CD4-positive, alpha-beta T cell (primary cell): ENCODE measurements at places on chromosomes 6 and 20. TPM values are rescaled to one million over a fixed set of nuclear protein-coding genes. Genes with fewer than 3 reads are reported as not detected.
A peak's percentile ranks its signal among the peaks of the same experiment; 100 is the strongest.

PCMTD2 gene
- total RNA-seq = 68.5 TPM

DNA sequence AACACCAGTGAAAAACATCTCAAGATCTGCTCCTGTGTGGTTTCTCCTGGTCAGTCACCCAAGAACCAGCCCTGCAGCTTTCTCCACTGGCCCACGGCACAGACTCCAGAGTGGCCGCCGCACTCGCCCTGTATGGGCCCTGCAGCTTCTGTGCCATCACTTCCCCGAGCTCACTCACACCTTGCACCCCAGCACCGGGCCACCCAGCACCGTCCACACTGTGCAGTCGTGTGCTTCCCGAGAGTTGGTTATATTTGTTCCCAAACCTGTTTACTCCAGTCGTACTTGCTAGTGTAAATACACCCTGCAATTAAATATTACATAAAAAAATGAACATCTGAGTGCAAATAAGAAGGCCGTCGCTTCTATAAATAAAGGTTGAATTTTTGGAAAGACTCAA lies 341.7 kb downstream of the CDH26 start:
- H3K27ac ChIP-seq = no peak overlapping the region
- no peaks in the 10 kb centered on the region for H3K27me3 ChIP-seq
- no peaks in the 10 kb centered on the region for H3K4me1 ChIP-seq
- H3K4me3 ChIP-seq = no peak overlapping the region

- peak overlapping the region; percentile 90 for H3K27ac ChIP-seq
- peaks cover 29% of the 10 kb centered on the region for H3K4me1 ChIP-seq
- no peaks in the 10 kb centered on the region for H3K27me3 ChIP-seq
Observed at GRCh38 chr6:26205161-26205624, 118.0 kb downstream of the HFE start.

- no peaks in the 10 kb centered on the region for H3K36me3 ChIP-seq
- no peaks in the 10 kb centered on the region for H3K27me3 ChIP-seq
- H3K27ac ChIP-seq = no peak overlapping the region
- H3K4me3 ChIP-seq = no peak overlapping the region
- H3K4me1 ChIP-seq = peaks cover 5% of the 10 kb centered on the region
- DNase-seq = no peak
Observed at GRCh38 chr20:51583073-51583472, 40.6 kb upstream of the NFATC2 start.

GRCh38 chr20:34083137-34083536 lies 28.9 kb downstream of the EIF2S2 start:
- peaks cover 6% of the 10 kb centered on the region for H3K4me1 ChIP-seq
- H3K27ac ChIP-seq = no peak overlapping the region
- no peaks in the 10 kb centered on the region for H3K27me3 ChIP-seq
- peaks cover 83% of the 10 kb centered on the region for H3K36me3 ChIP-seq
- DNase-seq = no peak
- H3K4me3 ChIP-seq = no peak overlapping the region

DNA sequence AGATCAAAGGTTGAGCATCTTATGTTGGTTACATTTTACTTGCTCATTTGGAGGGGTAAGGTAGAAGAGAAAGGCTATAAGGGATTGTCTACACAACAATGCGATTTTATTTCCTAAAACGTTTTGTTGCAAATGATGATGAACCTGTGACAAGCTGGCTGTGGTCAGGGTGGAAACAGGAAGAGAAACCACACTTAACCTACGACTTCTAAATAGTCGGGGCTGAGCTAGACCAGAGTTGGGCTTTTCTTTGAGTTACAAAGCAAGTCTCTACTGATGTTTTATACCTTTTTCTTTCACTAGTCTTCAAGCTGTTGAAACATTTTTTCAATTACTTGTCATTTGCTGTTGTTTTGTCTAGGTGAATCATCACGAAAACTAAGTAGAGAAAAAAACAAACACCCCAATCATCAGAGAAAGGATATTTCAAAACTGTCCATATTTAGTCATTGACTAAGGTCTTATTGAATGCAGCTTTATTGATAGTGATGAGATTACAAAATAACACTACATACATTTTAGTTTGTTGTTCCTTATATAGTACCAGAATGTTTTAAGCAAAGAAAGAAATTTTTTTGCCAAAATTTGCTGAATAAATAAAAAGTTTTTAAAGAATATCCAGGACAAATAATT lies 18.0 kb downstream of the KLHL31 start:
- H3K27me3 ChIP-seq = no peaks in the 10 kb centered on the region
- no peaks in the 10 kb centered on the region for H3K36me3 ChIP-seq
- H3K4me3 ChIP-seq = no peak overlapping the region
- peaks cover 18% of the 10 kb centered on the region for H3K4me1 ChIP-seq
- DNase-seq = peak; percentile 67

DNA sequence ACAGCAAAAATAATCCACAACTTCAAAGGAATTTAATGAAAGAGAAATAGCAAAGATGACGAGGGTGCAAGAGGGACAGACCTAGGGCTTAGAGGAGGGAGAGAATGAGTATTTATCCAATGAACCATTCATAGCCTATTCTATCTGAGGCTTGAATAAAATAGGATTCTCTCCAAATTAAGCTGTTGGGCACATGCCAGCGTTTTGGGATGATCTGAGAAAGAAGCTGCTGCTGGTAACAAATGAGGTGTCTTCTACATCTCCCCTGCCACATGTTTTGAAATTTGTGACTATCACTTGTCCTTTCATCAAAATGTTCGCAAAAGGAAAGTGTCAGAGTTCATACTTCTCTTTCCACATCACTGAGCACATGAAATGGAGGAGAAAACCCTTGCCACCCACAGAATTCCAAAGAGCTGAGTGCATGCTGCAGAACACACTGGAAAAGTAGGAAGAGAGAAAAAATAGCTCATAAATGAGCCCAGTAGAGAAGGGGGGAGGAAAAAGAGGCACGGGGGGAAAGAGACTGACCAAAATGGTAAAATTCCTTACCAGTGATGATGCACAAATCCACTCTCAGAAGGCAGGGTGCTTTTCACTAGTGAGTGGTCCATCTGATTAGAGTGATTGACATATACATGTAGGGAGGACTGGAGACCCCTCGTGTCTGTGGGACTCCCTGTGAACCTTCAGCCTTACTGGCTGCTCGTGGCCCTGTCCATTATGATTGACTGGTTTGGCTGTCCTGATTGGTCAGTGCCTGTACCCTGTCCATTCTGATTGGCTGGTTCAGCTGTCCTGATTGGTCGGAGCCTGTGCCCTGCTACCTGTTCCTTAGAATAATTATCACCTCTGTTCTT lies 180.5 kb downstream of the OGFRL1 start:
- no peak overlapping the region for H3K4me3 ChIP-seq
- DNase-seq = no peak
- no peak overlapping the region for H3K27ac ChIP-seq
- H3K36me3 ChIP-seq = no peaks in the 10 kb centered on the region
- no peaks in the 10 kb centered on the region for H3K27me3 ChIP-seq

- no peaks in the 10 kb centered on the region for H3K27me3 ChIP-seq
- H3K4me3 ChIP-seq = no peak overlapping the region
- DNase-seq = no peak
- H3K36me3 ChIP-seq = peaks cover 74% of the 10 kb centered on the region
- peaks cover 16% of the 10 kb centered on the region for H3K4me1 ChIP-seq
Observed at GRCh38 chr6:157188213-157188612, 135.1 kb downstream of the TMEM242 start.

GRCh38 chr6:148451690-148452089 lies 109.1 kb downstream of the SASH1 start:
- peaks cover 18% of the 10 kb centered on the region for H3K4me1 ChIP-seq
- H3K4me3 ChIP-seq = no peak overlapping the region
- no peak overlapping the region for H3K27ac ChIP-seq
- peak; percentile 13 for DNase-seq
- peaks cover 4% of the 10 kb centered on the region for H3K27me3 ChIP-seq
- H3K36me3 ChIP-seq = no peaks in the 10 kb centered on the region

SIRPD gene
- total RNA-seq = 0.55 TPM

RIPPLY2 gene
- not detected for total RNA-seq

DNA sequence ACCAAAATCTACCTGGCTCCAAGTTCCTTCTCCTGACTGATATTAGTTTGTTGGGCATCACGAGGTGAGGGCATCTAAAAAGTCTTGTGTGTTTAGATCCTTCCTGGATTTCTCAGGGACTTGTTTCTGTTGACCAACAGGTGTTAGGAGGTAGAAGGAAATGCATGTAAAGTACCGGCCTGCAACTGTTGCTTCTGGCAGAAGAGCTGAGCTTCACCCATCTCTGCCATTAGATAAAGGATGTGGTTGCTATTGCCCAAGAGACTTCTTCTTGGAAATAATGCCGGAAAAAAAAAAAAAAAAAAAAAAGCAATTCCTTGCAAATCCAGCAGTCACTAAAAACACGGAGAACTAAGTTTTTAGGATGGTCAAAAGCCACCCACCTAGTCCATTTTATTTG lies 303.1 kb downstream of the CDH26 start:
- no peaks in the 10 kb centered on the region for H3K27me3 ChIP-seq
- H3K4me3 ChIP-seq = no peak overlapping the region
- no peak overlapping the region for H3K27ac ChIP-seq
- H3K4me1 ChIP-seq = peaks cover 8% of the 10 kb centered on the region

C20orf141 gene
- total RNA-seq = not detected

CRYBG1 gene
- 59.4 TPM for total RNA-seq

- H3K4me3 ChIP-seq = no peak overlapping the region
- H3K27ac ChIP-seq = no peak overlapping the region
- DNase-seq = no peak
- no peaks in the 10 kb centered on the region for H3K27me3 ChIP-seq
Observed at GRCh38 chr6:123215211-123215610, 219.2 kb downstream of the CLVS2 start.

DNA sequence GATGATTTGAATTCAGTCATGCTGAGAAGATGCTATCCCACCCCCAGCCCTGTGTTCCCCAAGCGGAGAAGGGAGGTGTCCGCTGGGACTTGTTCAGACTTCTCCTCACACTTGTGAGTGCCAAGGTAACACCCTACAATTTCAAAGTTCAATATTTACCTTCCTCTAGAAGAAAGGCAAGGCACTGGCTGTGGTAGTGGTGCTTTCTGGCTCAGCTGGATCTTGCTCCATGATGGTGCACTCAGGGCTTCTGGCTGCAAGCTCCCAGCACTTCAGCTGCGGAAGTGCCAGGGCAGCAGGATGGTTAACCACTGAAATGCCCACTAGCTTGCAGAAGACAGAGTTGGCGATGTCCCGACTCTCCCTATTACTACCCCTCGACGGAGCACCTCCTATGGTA lies 135.4 kb downstream of the MTFR2 start:
- peaks cover 5% of the 10 kb centered on the region for H3K27me3 ChIP-seq
- DNase-seq = no peak
- no peak overlapping the region for H3K27ac ChIP-seq
- no peak overlapping the region for H3K4me3 ChIP-seq
- H3K36me3 ChIP-seq = no peaks in the 10 kb centered on the region

CALHM4 gene
- not detected for total RNA-seq

C20orf96 gene
- 2.4 TPM for total RNA-seq

GRCh38 chr6:4512051-4512471 lies 264.1 kb upstream of the CDYL start:
- H3K27ac ChIP-seq = no peak overlapping the region
- H3K36me3 ChIP-seq = no peaks in the 10 kb centered on the region
- no peak overlapping the region for H3K4me3 ChIP-seq
- no peak for DNase-seq
- H3K27me3 ChIP-seq = no peaks in the 10 kb centered on the region

COL9A3 gene
- not detected for total RNA-seq
